Purkinje cell (primary cell): ENCODE measurements at places on chromosomes 6 and 20. TPM values are rescaled to one million over a fixed set of nuclear protein-coding genes. Genes with fewer than 3 reads are reported as not detected.

LY6G6F gene
- polyA plus RNA-seq: not detected in 2 replicates

GRIK2 gene
- 12.0 and 15.1 TPM in 2 replicates for polyA plus RNA-seq

ULBP3 gene
- polyA plus RNA-seq: not detected in 2 replicates

GNMT gene
- polyA plus RNA-seq: 0.85 TPM in 1 of 2 replicates, not detected in the other

CDH26 gene
- 6.2 and 15.3 TPM in 2 replicates for polyA plus RNA-seq

KATNA1 gene
- 3.3 and 7.6 TPM in 2 replicates for polyA plus RNA-seq

CPXM1 gene
- not detected in 2 replicates for polyA plus RNA-seq

C6orf15 gene
- not detected in 2 replicates for polyA plus RNA-seq

PRDM13 gene
- not detected in 2 replicates for polyA plus RNA-seq

CLIC5 gene
- 0.54 TPM in 1 of 2 replicates, not detected in the other for polyA plus RNA-seq

PTK6 gene
- polyA plus RNA-seq: not detected in 2 replicates

KCNQ5 gene
- polyA plus RNA-seq: 3.2 TPM in 1 of 2 replicates, not detected in the other
